Caki2 (cell line): ENCODE measurements at places on chromosomes 7 and 10.

DNA sequence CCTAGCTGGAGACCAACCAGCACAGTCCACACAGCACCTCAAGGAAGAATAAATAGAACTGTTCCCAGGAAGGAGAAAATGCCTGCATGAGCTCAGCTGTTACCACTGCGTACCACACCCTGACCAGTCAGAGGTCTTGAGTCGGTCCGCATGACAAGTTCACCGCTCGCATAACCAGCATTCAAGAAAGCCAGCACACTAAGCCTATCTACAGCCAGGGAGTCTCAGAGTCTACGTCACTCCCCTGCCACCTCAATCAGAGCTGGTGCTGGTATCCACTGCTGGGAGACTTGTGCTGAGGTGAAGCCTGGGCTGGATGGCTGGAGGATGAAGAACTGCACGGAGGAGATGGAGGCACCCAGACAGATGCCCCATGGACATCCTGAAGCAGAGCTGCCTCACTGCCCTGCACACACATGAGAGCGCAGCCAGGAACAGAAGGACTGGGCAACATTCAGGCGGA, 19.6 kb downstream of the AKR1C1 start:
- DNase-seq = peak; percentile 98

GRCh38 chr7:130069179-130069977, 956 bp upstream of the KLHDC10 start:
- DNase-seq = no peak

DNA sequence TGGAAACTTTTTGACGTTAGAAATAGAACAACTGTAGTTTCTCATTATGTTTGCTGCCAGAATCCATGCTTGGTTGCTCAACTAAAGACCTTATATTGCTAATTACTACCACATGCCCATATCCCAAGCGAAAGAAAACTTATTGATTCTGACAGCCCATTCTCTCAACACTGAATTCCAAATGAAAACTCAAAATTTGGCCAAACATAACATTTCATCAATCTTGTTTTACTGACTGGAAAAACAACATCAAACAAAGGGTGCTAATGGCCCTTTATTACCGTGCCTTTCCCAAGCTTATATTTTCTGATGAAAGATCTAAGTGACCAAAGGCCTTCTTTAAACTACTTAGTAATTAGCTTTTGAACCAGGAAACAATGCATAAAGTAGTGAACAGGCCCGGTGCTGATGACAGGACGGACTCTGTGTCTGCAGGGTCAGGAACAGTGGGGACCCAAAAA, 531.8 kb downstream of the KCNMA1 start:
- peak; percentile 63 for DNase-seq

DNA sequence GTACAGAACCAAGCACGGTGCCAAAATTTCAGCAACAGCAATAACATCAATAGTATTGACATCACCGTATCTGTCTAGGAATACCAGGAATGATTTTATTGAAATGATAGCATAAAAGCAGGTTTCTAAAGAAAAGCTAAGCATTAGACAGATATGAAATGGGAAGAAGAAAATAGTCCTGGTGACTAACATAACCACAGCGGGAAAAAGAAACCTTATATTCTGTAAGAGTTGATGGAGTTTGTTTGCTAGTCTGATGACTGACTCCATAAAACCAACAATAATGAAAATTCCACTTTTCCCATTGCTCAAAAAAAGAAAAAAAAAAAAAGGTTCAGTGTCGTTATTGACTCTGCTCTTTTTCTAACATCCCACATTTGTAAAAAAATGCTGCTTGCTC, 668.3 kb downstream of the IPMK start:
- no peak for DNase-seq

- DNase-seq = no peak
Measured at GRCh38 chr7:128115821-128116723, 84.8 kb upstream of the LRRC4 start.
